ENCODE measurements at places on chromosomes 16 and 17.

GRCh38 chr17:17467016-17467415, 9.8 kb upstream of the MED9 start:
- no peak for DNase-seq

DNA sequence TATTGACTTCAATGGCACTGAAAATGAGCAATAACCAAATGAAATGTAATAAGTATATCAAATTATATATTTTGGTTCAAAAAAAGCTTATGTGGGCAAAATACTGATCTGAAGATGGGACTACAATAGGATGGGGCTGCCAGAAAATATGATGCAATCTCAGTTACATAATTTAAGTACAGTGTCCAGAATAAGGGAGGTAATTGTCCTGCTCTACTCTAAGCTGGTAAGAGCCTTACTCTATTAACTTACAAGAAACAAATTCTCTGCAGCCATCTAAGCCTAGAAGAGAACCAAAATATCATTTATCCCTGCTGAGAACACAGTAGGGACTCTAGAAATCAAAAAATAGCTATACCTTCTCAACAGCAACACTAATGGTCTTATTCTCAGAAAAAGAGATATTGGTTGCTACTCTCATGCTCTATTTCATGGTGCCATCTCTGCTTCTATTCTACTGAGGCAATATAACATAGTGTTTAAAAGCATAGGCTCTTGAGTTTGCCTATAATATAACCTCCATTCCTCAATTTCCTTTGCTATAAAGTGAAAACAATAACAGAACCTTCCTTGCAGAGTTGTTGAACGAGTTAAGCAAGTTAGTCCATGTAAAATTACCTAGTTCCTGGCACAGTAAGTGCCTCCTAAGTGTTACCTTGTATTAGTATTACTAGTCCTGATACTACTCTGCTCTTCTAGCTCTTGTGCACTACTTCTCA, 19.9 kb downstream of the NQO1 start:
- no peak for DNase-seq

DNA sequence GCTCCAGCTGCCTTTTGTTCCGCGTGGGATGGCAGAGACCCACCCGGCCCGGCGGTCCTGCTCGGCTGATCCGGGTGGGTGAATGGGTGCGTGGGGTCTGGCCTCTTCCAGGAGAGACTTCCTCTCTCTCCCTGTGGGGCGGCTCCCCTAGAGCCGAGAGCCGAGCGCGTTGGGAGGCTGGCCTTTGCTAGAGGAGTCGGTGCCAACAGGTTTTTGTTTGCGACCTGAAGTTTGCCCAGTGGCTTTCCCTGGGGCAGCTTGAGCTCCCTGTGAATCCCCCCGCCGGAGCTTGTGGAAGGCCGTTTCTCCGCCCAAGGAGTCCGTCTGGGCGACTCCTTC, 970 bp downstream of the EPN2 start:
- no peak for DNase-seq

DNA sequence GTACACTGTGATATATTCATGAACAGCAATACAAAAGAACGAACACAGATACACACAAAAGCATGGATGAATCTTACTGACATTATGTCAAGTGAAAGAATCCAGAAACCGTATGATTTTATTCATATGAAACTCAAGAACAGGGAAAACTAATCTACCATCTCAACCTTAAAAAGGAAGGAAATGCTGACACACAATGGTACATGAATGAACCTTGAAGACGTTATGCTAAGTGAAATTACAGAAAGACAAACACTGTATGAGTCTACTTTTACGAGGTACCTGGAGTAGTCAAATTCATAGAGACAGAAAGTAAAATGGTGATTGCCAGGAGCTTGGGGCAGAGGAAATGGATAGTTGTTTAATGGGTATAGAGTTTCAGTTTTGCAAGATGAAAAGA, 8.7 kb upstream of the PRKCB start:
- DNase-seq = peak; percentile 10

DNA sequence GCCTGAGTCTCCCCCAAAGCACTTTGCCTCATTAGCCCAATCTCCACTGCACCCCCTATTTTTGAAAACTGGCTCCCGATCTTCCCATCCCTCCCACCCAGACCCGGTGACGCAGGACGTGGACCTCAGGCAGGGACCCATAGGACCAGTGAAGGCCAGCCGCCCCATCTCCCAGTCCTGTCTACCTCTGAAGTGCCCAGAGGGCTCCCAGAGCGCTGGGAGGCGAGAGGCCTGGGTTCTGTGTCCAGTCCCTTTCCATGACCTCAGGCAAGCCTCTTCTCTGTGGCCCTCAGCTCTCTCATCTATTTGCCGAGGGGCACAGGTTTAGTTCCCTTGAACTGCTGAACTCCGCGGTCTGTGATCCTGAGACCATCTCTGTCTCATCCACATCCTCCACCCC, 714 bp downstream of the TNS4 start:
- no peak for DNase-seq

GRCh38 chr17:17510456-17511292, 14.5 kb upstream of the RASD1 start:
- DNase-seq = no peak

GRCh38 chr17:57872536-57872935, 22.7 kb upstream of the MRPS23 start:
- DNase-seq = peak; percentile 52

GRCh38 chr17:59513934-59514841, 51.2 kb upstream of the DHX40 start:
- peak; percentile 93 for DNase-seq

DNA sequence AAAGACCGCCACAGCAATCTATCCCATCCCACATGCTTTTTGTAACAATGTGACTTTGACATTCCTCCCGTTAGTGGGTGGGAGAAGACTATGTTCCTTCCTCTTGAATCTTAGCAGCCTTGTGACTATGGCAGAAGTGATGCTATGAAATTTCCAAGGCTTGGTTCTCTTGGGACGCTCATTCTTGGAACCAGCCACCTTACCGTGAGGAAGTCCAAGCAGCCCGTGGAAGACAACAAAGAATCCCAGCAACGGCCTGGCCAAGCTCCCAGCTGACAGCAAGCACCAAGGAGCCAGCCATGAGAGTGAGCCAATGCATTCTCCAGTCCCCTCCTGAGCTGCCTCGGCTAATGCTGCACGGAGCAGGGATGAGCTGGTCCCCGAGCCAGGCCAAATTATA, 62.3 kb downstream of the VPS53 start:
- no peak for DNase-seq

GRCh38 chr17:61255647-61256046, 144.0 kb upstream of the TBX2 start:
- DNase-seq = no peak

GRCh38 chr16:88843256-88843655, 13.5 kb downstream of the GALNS start:
- DNase-seq = no peak

- no peak for DNase-seq
These were observed 7.3 kb downstream of the DRC7 start for GRCh38 chr16:57701759-57702371.

DNA sequence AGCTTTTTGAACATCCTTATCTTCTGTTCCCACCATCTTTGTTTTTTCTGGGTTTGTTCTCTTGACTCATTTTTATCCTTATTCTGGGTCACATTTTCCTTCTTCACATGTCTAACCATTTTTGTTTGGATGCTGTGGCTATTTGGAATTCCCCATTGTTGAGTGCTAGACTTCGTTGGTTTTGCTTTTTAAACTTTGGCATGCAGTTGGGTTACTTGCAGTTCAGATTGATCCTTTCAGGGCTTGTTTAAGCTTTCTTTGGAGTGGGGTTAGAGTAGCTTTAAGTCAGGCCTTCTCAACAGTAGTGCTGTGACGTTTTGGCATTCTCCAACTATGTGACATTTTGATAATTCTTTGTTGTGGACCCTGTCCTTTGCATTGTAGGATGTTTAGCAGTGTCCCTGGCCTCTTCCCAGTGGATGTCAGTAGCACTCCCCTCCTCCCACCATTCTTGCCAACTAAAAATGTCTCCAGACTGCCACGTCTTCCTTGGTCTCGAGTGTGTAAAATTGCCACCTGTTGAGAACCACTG, 21.1 kb downstream of the PRMT7 start:
- DNase-seq = no peak

GRCh38 chr16:87361916-87362619, 21.5 kb downstream of the FBXO31 start:
- no peak for DNase-seq

GRCh38 chr16:1932050-1933028, 10.7 kb downstream of the MSRB1 start:
- no peak for DNase-seq

GRCh38 chr17:75998327-75998795, 2.3 kb upstream of the CDK3 start:
- no peak for DNase-seq

- DNase-seq = no peak
These were observed 1.4 kb downstream of the DDX42 start for GRCh38 chr17:63775420-63775819.

DNA sequence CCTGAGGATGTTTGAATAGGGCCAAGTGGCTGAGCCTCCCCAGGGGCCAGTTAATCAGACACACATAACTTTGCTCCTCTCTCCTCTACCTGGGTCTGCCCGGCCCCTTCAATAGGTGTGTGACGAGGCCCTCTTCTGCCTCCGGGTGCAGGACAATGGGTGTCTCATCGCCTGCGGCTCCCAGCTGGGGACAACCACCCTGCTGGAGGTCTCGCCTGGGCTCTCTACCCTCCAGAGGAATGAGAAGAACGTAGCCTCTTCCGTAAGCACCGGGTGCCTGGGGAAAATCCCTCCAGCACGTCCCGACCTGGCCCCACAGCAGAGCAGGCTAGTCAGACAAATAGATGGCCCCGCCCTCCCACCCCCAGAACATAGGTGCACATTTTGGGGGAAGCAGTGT, 16.1 kb upstream of the KIF19 start:
- no peak for DNase-seq

DNA sequence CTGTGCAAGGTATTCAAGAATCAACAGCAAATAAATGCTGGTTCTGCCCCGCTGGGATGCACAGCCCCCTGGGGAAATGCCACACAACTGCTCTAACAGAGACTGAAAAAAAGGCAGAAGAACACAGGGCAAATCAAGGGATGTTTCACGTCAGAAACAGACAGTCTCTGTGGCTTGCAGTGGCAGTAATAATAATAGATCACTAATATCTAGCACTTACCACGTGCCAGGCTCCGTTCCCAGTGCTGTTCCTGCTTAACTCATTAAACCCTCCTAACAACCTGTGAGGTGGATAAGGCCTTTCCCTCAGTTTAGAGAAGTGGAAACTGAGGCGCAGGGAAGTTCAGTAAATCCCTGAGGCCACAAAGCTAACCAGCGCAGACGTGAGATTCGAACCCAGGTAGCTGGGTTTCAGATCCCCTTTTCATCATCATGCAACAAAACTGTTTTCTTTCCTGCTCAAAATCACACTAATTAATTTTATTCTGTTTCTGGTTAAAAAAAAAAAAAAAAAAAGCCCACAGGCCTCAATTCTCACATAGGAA, 36.7 kb downstream of the ARHGAP17 start:
- DNase-seq = no peak

- DNase-seq = no peak
These were observed 55.9 kb downstream of the ZDHHC7 start for GRCh38 chr16:84955427-84955826.

GRCh38 chr16:81645266-81645694, 133.8 kb upstream of the PLCG2 start:
- DNase-seq = no peak

DNA sequence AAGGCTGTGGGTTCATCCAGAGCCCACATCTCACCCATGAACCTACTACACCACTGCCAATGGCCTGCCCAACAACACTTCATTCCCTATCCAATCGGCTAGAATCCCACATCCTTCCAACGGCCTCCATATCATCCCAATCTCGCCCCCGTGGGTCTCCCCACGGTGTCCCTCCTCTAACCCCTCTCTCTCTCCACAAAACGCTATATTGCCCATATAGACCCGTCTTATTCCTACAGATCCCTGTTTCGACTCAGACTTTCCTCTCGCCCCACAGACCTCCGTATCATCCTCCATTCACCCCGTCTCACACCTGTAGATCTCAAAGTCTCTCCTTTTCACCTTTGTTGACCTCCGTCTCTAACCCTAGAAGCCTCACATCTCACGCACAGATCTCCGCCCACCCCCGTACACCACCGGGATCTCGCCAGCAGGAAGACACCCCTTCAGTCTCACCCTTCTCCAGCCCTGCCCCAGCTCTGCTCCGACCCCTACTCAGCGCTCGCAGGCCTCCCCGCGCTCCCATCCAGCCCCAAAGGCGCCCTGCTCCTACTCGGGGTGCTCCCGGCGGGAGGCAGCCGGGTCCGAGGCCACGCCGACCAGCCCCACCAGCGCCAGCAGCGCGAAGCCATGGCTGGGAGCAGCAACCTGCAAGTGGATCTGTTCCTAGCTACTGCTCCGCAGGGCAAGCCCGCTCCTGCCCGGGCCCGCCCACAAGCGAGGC, at the start of gene FDXR:
Gene FDXR, minus strand, starts transcription at position 682 of the 724 bp plus-strand sequence. Its CDS starts 50 bp downstream, at position 632.
- no peak for DNase-seq

- DNase-seq = no peak
These were observed 48.6 kb upstream of the PVALEF start for GRCh38 chr17:81116704-81117103.

- DNase-seq = no peak
These were observed 9.4 kb downstream of the THRA start for GRCh38 chr17:40072040-40072734.

- no peak for DNase-seq
These were observed 272 bp downstream of the CCL2 start for GRCh38 chr17:34255381-34255732.

DNA sequence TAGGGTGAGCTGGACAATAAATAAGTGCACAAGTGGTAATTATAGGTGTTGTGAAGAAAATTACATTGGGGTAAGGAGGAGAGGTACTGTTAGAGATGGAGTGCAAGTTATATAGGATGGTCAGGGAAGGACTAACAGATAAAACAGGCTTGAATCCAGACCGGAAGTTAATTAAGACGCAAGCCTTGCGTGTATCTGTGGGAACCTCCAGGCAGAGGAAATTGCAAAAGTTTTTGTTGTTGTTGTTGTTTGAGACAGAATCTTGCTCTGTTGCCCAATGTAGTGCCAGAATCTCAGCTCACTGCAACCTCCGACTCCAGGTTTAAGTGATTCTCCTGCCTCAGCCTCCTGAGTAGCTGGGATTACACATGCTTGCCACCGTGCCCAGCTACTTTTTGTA, 2.4 kb upstream of the ZNF18 start:
- peak; percentile 63 for DNase-seq

- no peak for DNase-seq
These were observed 289.9 kb downstream of the CPPED1 start for GRCh38 chr16:12513791-12514175.

GRCh38 chr16:73125850-73126524, 78.1 kb upstream of the ZFHX3 start:
- peak; percentile 65 for DNase-seq

- DNase-seq = no peak
These were observed 13.4 kb downstream of the MSI2 start for GRCh38 chr17:57269598-57270255.
